CD4-positive, alpha-beta T cell treated with Interleukin-6 for 4 hours (primary cell): ENCODE measurements at places on chromosomes 5 and 9.

DNA sequence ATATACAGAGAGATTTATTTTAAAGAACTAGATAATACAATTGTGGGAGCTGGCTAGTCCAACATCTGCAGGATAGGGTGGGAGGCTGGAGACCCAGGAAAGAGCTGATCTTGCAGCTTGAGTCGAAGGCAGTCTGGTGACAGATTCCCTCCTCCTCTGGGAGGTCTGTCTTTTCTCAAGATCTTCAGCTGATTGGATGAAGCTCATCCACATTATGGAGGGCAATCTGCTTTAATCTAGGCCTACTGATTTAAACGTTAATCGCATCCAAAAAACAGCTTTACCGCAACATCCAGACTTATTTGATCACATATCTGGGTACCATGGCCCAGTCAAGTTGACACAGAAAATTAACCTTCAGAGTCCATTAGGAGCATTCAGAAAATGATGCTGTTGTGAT is 168.1 kb downstream of the ATPSCKMT start:
- no peak for DNase-seq

GRCh38 chr5:39057734-39058133 is 16.5 kb downstream of the RICTOR start:
- DNase-seq: no peak

- peak; percentile 33 for DNase-seq
Observed at GRCh38 chr5:36696059-36696673, 89.8 kb downstream of the SLC1A3 start.

DNA sequence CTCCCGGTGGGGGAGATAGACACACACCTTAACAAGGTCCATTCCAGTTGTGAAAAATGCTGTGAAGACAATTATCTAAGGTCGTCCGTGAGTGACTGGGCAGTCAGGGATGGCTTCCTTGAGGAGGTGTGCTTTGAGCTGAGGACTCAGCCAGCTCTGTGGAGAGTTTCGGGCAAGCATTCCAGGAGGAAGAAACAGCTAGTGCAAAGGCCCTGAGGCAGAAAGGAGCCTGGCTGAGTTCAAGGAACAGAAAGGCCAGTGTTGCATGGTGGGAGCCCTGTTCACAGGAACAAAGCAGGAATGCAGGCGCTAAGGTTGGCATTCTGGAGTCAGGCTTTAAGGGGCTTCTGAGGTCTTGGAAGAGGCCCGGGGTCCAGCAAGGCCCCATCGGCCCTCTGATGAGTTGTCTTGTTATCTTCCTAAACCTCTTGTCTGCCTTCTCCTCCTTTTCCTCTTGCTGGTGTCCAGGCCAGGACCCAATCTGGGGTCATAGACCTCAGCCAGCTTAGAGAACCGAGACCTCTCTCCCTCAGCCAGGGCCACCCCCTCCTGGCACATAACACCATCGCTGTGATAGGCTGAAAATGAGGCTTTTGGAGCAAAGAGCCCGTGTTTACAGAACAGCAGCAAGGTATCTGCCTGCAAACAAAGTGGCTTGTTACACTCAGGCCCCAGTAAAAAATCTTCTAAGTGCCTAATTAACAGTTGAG is 270.2 kb upstream of the MVB12B start:
- no peak for DNase-seq

DNA sequence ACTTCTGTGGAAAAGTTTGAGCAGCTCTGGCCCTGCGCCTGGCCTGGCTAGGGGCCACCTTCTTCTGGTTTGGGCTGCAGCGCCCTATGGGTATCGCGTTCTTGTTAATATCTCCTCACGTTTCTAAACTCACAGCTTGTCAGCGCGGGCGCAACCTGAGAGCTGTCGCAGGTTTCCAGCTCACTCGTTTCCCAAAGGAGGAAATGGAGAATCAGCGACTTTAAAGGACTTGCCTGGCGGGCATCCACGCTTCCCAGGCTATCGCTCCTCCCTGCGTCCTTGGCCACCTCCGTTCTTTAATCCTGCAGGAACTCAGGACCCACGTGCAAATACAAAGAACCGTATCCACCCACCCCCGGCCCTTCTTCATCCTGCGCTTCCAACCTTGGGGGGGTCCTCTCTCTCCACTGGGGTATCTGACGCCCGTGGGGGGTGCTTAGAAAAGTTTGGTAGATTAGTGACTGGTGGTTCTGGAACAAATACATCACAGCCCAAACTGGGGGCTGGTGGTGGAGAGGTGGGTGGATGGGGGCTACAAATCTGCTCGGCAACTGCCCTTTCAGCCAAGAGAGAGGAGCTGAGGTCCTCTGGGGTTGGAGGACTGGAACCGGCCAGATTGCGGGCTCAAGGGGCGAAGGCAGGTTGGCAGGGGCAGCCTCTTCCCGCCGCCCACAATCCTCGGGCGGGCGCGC is 578 bp upstream of the PSAT1 start:
- peak; percentile 29 for DNase-seq

DNA sequence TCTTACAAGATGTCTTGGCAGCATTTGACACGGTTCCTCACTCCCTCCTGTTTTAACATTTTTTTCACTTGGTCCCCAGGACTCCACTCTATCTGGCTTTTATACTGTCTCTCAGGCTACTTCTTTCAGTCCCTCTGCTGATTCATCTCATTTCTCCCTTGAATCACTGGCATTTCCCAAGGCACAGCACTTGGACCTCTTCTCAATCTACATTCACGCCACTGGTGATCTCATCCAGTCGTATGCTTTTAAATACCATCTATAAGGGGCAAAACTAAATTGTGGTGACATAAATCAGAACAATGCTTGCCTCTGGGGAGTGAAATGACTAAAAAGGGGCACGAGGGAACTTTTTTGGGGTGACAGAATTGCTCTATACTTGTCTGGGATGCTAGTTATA is 47.1 kb downstream of the MAPKAP1 start:
- DNase-seq: no peak

GRCh38 chr9:38641985-38642864 is 21.8 kb upstream of the ANKRD18A start:
- no peak for DNase-seq

- no peak for DNase-seq
Observed at GRCh38 chr5:55902696-55903095, 51.5 kb downstream of the IL31RA start.

- DNase-seq: no peak
Observed at GRCh38 chr9:82124090-82124489, 135.5 kb downstream of the SPATA31D1 start.

GRCh38 chr9:78463750-78464149 is 166.8 kb downstream of the PSAT1 start:
- no peak for DNase-seq

- no peak for DNase-seq
Observed at GRCh38 chr9:4973902-4974301, 11.2 kb upstream of the JAK2 start.

GRCh38 chr5:115190388-115190787 is 20.7 kb upstream of the TRIM36 start:
- DNase-seq: no peak

DNA sequence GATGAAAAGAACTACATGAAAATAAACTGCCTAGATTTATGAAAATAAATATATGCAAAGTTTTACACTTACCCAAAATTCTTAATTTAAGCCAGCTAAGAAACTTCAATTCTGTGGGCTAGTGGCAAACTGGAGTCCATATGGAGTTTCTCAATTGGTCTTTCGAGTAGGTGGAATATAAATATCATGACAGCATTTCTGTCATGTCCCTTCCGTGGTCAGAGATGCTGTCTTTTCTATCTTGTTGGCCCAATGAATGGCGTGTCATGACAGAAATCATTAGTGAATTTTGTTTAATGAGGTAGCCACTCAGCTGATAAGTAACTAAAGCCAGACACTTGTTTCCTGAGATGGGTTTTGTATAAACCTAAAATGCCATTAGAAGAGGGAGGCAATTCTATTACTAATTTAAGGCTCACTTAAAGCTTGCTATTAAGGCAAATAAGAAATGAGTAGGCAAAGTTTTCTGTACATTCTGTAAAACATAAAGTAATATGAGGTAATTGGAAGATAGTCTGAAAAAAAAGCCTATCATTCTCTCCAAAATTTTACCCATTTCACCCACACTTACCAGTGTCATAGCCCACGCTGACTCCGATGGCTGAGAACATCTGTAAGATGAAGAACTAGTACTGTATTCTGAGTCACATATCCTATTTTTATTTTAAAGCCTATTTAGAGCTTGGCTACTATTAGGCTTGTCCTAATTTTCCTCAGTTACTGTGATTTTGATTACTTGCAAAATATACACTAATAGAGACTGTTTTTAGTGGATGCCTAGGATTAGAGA is 419.3 kb upstream of the MEF2C start:
- no peak for DNase-seq

- peak; percentile 45 for DNase-seq
Observed at GRCh38 chr9:94656200-94656599, 16.9 kb upstream of the FBP1 start.

- peak; percentile 83 for DNase-seq
Observed at GRCh38 chr9:94065535-94065961, 18.7 kb upstream of the PTPDC1 start.

DNA sequence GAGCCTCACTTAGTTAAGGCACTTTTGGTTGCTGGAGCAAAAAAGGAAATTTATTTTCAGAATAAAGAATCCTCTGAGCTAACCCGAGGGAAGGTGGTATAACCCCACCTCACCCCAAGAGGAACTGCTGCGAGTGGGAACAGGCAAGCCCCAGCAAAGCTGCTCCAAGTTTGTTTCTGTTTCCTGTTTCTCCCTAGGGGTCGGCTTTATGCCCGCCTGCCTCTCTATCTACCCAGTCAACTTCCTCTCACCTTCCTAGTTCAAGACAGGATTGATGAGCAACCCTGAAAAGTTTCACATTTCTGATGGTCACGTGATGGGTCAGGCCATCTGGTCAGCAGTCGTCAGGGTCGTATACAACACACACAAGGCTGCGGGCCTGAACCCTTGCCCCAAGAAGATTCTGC is 31.1 kb downstream of the TRIO start:
- DNase-seq: no peak

DNA sequence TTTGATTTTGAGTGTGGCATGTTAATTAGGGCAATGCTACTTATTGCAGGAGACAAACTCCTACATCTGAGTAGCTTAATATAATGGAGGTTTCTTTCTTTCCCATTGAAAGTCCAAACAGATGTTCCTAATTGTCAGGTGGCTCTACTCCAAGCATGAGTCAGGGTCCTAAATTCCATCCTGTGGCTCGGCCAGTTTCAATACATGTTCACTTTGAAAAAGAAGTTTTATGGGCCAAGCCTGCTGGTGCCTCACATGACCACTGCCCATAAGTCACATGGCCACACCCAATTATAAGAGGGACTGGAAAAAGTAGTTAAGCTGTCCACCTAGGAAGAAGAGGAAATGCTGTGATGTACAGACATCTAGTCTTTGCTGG is 170.4 kb downstream of the ARRDC3 start:
- DNase-seq: no peak

- no peak for DNase-seq
Observed at GRCh38 chr5:149526845-149527590, 24.2 kb downstream of the CSNK1A1 start.

DNA sequence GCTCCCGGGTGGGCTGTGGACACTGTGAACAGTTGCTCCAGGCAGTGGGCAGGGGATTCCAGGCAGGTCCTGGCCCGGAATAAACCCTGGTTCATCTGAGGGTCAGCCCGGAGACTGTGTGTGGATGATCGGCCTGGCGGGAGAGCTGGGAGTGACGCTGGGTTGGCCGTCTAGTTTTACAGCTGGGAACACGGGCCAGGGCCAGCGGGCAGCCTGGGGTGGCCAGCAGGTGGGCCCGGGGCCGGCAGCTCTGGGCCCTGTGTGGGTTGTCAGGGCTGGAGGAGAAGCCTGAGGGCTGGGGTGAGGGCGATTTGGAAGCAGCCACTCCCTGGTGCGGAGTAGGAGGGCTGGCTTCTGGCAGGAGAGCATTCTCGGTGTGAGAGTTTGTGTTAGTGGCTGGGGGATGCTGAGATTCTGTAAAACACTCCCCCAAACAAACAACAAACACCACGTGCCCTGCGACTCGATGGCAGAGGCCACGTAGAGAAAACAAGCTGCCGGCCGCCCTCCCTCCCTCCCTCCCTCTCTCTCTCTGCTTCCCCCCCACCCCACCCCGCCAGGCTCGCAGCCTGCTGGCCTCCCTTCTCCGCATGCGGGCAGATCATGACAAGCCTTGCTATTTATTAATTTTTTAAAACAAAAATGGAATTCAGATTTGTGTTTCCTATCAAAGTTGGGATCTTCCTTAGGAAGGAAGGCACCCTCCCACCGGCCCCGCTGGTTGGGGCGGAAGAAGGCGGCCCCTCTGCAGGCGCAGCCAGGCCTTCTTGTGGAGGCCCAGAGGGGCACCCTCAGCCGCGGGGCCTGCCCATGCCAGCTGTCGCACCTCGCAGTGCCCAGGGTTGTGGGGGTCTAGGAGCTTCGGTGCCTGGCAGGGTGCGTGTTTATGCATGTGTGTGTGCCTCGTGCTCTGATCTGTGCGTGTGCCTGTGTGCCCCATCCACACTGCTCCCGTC is 49.5 kb downstream of the RXRA start:
- no peak for DNase-seq

DNA sequence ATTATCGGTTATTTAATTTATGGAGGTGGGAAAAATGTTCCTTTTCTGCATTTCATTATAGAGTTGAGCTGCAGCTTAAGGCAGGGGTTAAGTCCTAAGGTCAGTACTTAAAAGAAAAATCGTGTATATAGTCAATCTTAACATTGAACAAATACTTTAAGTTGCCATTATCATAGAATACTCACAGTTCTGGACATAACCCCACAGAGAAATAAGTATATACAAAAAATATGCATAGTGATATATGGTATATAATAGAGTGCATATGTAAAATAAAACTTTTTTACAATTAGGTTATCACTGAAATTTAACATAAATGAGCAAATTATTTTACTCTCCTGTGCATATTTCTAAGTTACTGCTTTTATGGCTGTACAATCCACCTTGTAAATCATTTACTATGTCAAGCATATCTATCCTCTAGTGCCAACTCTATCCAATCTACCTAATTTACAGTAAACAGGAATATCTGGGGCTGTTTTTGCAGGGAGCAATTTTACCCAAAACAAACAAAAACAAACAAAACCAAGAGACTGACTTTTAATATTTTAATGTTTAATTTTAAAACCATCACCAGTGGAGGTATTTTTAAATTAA is 28.8 kb downstream of the TTC39B start:
- DNase-seq: no peak

DNA sequence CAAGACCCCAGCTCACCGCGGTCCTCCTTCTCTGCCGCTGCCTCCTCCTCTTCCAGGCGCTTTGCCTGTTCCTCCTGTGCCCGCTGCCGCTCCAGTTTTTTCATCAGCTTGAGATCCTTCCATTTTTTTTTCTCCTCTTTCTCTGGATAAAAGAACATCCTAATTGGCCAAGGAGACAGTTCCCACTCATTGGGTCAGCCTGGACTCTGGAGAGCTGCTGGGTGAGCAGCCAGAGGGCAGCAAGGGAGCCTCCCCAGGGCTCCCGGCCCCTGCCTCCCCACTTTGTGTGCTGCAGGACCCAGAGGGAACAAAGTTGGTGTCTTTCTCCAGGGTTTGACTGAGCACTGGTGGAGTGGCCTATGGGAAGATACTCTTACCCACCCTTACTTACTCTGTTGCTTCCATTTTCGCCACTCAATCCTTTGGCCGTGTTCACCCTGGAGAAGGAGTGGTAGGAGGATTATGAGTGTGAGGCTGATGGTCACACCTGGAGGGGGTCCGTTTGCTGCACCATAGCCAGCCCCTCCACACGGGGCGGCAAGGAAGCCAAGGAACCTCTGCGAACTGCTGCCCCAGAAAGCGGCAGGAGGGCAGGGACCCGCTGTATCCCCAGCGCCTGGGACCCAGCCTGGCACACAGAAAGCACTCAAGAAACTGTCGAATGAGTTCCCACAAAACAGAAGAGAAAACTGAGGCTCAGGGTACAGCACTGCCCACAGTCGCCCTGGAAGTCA is 708 bp downstream of the SPOUT1 start:
- DNase-seq: no peak

- DNase-seq: no peak
Observed at GRCh38 chr5:58898538-58898937, 315.7 kb downstream of the RAB3C start.
